ENCODE measurements at places on chromosomes 4 and X.

GRCh38 chrX:132612821-132613564 is 124.2 kb upstream of the MBNL3 start:
- peak; percentile 60 for DNase-seq

DNA sequence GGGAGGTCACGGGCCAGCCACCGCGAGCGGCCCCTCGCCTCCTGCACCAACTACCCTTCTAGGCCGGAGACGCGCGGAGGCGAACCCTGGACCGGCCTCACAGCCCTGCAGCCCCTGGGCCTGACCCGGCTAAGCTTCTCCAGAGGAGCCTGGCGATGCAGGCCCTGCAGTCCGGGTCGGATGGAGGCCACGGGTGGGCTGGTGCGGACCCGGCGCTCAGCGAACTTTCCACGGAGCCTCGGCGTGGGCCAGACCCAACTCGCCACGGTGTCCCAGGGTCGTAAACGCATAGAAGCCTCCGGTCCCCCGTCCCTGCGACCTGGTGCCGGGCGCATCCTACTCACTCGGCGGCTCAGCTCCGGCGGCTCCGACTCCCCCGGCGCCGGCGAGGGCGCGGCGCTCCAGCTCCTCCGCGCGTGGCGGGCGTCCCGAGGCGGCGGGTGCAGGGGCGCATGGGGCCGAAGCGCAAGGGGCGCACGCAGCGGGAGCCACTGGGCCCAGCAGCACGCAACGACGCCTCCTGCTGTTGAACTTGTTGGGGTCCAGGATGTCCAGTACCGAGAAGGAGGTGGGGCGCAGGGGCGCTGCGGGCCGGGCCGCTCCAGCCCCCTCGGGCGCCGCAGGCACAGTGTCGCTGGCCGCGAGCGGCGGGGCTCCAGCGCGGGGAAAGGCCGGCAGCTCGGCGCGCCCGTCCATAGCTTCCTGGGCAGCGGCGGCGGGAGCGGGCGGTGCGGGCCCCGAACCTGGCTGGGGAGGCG is 427 bp downstream of the NKX1-1 start:
- no peak for DNase-seq

DNA sequence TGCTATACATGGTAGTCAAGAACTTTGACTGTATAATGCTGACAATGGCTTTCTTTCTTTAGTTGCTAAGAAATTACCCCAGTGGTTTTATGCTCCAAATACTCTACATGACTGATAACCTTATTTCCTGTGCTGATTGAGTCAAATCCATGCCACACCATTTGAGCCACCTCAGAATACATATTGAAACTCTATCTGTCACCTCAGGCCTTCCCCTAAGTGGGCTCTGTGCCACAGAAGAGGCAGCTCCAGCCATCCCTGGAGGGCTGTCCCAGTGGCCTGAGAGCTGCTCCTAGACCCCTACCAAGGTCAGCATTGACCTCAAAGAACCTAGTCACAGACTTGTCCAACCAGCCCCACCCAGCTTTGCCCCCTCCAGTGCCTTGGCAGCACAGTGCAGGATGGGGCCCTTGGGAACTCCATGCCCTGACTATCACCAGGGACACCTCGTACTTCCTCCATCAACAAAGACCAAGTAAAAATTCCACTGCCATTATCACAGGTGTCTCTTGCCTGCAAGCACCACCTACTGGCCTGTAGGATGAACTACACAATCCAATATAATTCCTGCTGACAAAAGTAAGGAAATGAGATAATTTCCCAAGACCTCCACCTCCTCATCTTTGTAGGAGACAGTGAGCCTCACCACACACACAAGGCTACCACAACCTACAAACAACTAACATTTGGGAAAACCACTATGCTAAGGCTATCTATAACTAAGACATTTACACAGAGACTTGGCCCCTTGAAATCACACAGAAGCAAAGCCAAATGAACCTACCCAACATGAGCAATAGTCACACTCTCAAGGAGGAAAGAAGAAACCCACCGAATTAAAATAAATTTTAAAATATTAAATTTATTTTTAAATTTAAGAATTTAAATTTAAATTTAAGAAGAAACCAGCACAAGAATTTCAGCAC is 239.9 kb downstream of the NKX6-1 start:
- DNase-seq, result peak; percentile 18

DNA sequence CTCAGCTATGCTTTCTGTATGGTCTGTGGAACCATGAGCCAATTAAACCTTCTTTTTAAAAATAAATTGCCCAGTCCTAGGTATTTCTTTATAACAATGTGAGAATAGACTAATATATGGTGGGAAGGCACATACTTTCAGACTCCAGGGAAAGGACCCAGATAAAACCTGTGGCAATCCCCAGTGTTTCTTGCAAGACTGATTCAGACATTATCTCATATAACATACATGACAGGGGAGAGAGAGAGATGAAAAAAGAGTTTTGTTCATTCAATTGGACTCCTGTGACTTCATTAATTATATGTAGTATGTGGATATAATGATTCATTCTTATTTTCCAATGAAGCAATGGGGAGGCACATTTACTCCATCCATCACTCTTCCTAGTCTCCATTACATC is 291.4 kb upstream of the PRKX start:
- DNase-seq, result no peak

GRCh38 chr4:145720656-145721055 is 40.7 kb downstream of the C4orf51 start:
- no peak for DNase-seq

GRCh38 chr4:1208266-1208961 is 36.0 kb upstream of the SPON2 start:
- DNase-seq, result no peak

- no peak for DNase-seq
Observed at GRCh38 chrX:109858602-109859341, 125.7 kb upstream of the ACSL4 start.

DNA sequence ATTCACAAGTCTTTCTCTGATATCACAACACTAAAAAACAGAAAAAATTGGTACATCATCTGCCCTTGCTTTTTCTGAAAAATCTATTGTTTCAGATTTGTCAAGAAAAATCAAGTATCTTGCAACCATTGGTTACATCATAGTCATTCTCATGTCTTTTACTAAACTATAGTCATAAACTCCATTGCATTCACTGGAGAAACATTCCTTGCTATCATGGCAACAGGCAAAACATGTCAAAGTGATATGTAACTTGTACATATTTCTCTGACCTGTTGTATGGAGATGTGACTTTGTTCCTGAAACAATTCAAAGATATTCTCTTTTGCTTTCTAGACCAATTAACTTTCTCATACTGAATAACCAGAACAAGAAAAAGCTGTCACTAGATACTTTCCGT is 121.9 kb upstream of the ANK2 start:
- no peak for DNase-seq

DNA sequence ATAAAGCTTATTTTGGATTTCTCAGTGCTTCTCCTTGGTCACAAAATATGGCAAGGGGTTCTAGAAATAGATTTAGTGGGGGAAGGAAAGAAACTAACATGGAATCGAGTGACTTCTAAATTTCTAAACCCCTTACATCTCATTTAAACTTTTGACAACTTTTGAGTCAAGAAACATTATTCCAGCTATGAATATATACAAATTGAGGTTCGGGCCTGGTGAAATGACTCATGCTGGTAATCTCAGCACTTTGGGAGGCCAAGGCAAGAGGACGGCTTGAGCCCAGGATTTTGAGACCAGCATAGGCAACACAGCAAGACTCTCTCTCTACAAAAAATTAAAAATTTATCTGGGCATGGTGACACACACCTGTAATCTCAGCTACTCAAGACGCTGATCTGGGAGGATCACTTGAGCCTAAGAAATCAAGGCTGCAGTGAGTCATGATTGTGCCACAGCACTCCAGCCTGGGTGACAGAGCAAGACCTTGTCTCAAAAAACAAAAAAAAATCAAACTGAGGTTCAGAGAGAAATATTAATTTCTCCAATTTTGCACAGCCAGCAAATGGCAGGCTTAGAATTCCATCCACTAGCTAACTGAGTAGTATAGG is 99.8 kb downstream of the ANXA3 start:
- DNase-seq, result no peak

GRCh38 chr4:155885666-155886065 is 17.8 kb upstream of the TDO2 start:
- no peak for DNase-seq

GRCh38 chrX:115503099-115503498 is 57.9 kb upstream of the PLS3 start:
- no peak for DNase-seq

GRCh38 chr4:3039706-3040366 is 34.5 kb downstream of the HTT-AS start:
- no peak for DNase-seq

DNA sequence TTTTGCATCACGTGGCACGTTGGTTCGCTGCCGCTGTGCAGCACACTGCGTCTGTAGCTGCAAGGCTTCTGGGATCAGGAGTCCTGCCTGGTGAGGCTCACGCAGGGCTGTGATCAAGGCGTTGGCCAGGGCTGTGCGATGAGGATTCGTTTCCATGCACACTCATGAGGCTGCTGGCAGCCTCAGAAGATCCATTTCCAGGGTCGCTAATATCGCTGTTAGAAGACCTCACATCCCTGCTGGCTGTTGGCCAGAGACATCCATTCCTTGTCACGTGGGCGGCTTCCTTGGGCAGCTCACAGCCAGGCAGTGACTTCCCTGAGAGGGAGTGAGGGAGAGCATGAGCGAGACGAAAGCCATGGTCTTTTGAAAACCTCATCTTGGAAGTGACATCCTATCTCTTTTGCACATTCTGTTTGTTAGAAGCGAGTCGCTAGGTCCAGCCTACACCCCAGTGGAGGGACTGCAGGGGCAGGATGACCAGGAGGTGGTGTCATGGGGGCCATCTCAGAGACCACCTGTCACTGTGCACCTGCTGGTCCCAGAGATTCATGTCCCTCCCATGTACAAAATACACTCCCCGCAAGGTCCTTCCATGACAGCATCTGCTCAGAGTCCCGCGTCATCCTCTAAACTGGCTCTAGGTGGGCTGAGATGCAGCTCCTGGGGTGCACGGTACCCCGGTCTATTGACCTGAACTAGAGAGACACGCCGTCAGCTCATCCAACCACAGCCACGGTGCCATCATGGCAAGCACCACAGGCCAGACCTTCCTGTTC is 12.2 kb downstream of the RGS12 start:
- no peak for DNase-seq

- DNase-seq, result no peak
Observed at GRCh38 chrX:13622401-13622964, 30.5 kb upstream of the TCEANC start.

DNA sequence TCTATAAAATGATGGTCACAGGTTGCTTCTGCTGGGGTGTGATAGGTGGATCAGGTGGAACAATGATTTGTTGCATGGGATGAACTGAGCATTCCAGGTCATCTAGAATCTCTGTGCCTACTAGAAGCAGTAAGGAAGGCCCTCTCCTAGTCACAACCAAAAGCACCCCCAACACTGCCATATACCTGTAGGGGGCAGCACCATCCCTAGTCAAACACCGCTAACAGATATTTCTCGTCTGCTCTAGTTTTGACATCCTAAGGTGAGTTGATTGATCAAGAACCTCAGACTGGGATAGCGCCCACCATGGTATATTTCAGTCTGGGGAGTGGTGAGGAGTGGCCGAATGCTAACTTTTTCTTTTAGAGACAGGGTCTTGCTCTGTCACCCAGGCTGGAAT is 160.2 kb downstream of the NHS start:
- peak; percentile 54 for DNase-seq

DNA sequence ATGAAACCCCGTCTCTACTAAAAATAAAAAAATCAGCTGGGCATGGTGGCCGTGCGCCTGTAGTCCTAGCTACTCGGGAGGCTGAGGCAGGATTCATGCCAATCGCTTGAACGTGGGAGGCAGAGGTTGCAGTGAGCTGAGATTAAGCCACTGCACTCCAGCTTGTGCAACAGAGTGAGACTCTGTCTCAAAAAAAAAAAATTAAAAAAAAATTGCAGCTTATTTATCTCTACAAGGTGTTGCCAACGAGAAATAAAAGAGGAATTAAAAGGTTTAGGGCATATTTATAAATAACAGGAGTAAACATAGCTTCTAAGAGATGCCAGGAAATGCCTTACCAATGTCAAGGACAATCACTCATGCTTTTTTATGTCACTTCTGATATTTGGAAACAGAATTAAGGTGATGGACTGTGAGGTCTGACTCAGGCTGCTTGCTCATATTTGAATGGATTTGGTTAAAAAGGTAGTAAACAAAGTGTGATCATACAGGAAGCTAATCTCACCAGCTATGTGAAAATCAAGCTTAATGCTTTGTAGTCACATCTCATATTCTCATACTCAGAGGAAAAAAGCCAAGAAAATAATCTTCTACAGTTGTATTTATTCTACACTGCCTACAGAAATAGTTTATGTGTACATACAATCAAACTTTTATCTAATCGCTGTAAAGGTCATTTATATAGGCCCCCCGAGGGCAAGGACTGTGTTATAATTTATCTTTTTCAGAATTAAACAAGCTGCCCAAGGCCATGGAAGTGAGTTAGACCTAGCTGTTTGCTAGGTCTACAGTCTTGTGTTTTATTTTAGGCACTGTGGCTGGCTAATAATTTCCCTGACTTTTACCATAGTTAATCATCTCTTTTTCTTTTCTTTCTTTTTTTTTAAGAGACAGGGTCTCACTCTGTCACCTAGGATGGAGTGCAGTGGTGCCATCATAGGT is 61.1 kb upstream of the RBMX start:
- DNase-seq, result no peak

DNA sequence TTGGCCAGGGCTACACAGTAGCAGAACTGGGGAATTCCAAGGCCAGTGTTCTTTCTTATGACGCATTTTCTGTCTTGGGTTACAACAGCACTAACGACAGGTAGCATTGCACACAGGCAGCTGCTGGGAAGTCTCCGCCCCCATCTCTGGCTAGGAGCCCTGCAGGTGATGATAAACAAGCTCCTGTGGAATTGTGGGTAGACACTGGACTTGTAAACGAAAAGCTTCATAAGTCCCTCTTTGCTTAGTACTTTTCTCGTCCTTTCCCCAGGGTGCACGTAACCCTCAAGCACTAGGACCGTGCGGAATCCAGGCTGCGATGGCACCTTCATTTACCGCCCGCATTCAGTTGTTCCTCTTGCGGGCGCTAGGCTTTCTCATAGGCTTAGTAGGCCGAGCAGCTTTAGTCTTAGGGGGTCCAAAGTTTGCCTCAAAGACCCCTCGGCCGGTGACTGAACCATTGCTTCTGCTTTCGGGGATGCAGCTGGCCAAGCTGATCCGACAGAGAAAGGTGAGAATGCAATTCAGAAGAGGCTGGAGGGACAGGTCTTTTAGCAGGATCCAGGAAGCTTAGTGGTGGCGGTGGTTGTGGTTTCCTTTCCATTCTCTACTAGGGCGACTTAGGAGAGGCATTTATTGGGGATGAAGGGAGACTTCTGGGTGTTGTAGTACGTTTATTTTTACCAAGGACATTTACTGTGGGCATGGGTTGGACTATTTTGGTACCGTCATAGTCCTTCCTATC is at the start of gene FAAH2:
Gene FAAH2 (plus strand): TSS at position 200 of the 745 bp plus-strand sequence. CDS start 120 bp downstream, at position 320.
- DNase-seq, result peak; percentile 92

GRCh38 chrX:34638116-34638515 is 19.0 kb downstream of the TMEM47 start:
- peak; percentile 13 for DNase-seq

DNA sequence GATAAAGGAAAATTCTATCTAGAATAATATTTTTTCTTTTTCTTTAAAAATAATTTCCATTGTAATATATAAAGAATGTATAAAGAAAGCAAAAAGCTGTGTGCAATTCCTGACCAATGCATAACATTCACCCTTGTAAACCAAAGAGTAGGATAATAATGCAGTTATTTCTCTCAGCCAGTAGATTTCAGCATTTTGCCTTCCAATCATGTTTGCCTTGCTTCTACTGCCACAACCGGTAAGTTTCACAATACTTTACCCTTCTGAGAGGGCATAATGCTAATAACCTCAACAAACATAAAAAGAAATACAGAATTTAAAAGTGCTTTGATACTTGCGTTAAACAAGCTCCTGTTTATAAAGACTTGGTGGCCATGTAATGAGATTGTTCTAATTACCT is 59.9 kb downstream of the CHIC2 start:
- no peak for DNase-seq

GRCh38 chr4:14168919-14169318 is 541.4 kb upstream of the BOD1L1 start:
- DNase-seq, result peak; percentile 8
